ENCODE measurements at places on chromosomes 12 and 14.
A peak's percentile ranks its signal among the peaks of the same experiment; 100 is the strongest.

- DNase-seq = no peak
Observed at GRCh38 chr14:29806124-29806517, 121.5 kb downstream of the PRKD1 start.

- no peak for DNase-seq
Observed at GRCh38 chr12:123106640-123107359, 44.1 kb downstream of the PITPNM2 start.

DNA sequence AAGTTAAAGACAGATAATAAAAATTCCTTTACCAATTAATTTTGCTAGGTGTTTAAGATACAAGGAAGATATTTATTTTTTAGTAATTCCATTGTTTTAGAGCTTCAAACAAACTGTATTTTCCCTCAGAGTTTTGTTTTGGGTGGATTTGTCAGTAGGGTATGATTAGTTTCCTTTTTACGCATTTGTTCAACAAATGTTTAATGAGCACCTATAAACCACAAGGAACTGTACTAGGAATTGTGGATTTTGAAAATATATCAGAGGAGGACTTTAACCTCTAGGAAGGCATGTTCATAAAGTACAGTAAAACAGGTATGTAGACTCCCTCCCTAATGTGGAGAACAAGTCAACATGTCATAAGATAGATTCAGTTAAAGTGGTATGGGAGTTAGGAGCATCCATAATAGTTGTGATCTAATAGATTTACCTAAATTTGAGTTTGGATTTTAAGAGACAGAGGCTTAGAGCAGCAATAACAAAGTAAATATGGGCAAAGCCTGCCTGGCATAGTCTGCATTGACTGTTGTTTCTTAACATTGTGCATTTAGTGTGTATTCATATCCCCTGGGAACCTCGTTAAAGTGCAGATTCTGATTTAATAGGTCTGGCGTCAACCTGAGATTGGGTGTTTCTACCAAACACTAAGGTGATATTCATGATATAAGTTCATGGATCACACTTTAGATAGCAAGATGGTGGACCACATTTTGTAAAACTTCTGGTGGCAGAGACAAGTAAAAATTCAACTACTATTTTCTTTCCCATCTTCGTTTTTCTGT is 232.0 kb downstream of the ERC1 start:
- DNase-seq = no peak

DNA sequence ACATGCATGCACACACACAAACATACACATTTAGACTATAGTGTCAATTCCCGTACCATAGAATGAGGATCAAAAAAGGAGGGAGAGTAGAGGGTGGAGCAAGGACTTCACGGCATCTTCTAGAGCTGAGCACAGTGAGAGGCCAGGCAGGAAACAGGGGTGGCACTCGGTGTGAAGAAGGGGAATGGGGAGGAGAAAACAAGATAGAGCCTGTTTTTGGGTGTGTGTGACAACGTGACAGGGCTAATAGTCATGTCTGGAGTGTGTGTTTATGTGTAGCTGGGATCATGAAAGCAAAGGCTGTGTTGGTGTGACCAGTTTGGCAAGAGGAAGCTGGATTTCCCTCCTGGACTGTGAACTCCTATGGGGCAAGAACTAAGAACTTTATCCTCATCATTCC is 9.9 kb upstream of the ACVR1B start:
- DNase-seq = no peak

DNA sequence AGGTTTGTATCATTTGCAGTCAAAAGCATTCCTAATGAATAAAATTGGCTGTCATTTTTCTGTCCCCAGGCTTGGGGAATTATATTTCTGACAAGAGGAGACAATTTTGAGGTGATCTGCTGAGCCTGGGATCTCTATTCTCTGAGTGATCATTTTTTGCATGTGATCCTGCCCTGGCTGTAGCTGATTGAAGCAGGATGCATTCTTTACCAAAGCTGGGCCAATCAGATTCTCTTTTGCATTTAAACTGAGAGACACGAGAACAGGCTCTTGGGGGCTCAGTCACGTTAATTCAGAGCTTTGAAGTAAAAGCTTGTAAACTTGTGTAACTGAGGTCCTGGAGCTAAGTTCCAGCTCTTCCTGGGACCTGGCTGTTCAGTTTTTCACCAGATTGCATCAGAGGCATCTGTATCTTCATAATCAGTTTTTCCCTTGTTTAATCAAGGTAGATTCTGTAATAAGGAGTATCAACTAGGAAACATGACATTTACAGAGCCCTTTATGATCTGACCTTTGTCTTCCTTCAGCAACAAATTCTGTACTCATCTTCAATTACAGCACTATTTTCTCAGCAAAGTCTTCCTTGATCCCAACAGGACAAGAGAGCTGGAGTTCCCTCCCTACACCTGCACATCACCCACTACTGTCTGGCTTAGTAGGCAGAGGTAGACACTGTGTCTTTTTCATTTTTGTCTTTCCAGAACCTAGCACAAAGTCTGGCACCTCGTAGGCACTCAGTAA is 35.0 kb upstream of the MANSC4 start:
- no peak for DNase-seq

DNA sequence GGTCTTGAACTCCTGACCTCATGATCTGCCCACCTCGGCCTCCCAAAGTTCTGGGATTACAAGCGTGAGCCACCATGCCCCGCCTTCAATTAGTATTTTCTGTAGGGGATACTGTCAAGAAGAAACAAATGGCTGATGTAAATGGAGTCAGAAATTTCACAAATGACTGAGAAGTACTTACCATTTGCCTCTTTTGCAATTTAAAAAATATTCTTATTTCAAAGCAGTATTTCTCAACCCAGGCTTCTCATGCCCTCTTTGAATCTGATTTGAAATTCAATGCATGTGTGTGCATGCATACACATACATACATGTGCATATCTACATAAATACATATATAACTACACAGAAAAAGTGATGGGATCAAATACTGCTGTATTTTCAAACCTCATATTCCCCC is 4.4 kb downstream of the PSMA6 start:
- no peak for DNase-seq

DNA sequence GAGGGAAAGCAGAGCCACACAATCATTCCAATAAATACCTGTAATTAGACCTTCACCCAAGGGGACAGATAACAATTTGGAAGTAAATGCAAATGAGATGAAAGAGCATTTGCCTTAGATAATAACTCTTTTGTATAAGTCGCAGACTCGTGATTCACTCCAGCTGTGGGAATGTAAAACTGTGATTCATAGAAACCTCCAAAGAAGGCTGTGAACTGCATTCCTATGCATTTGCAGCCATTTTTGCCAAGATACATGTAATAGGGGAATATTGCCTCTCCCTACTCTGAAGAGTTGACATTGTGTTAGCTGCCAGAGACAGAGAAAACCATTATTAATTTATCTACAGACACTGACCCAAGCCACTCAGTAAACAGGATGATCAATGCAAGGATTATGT is 181.9 kb upstream of the ARHGAP5 start:
- no peak for DNase-seq

- DNase-seq = no peak
Observed at GRCh38 chr14:99425272-99425681, 55.4 kb downstream of the SETD3 start.

DNA sequence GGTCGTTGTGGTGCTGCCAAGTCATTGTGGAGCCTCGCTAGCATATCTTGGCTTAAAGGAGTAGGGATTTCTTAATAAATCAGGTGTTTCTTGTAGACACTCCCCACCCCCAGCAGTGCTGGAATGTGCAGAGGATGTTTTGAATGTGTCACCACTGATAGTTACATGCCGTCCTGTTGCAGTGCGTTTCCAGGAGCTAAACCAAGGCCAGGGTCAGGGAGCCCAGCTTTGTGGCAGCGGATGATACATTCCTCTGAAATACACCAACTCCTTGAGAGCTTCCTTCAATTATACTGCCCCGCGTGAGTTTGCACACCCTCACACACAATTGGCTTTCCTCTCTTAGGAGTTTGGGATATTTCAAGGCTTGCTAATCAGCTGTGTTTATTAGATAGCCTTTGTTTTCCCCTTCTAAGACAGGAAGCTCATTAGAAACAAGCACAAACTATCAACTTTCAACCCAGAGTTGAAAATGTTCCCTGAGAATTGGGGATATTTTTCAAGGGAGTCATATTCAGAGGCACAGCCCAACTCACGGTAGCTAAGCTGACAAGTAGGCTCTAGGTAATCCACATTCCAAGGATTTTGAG is 154.9 kb downstream of the C12orf75 start:
- peak; percentile 96 for DNase-seq

DNA sequence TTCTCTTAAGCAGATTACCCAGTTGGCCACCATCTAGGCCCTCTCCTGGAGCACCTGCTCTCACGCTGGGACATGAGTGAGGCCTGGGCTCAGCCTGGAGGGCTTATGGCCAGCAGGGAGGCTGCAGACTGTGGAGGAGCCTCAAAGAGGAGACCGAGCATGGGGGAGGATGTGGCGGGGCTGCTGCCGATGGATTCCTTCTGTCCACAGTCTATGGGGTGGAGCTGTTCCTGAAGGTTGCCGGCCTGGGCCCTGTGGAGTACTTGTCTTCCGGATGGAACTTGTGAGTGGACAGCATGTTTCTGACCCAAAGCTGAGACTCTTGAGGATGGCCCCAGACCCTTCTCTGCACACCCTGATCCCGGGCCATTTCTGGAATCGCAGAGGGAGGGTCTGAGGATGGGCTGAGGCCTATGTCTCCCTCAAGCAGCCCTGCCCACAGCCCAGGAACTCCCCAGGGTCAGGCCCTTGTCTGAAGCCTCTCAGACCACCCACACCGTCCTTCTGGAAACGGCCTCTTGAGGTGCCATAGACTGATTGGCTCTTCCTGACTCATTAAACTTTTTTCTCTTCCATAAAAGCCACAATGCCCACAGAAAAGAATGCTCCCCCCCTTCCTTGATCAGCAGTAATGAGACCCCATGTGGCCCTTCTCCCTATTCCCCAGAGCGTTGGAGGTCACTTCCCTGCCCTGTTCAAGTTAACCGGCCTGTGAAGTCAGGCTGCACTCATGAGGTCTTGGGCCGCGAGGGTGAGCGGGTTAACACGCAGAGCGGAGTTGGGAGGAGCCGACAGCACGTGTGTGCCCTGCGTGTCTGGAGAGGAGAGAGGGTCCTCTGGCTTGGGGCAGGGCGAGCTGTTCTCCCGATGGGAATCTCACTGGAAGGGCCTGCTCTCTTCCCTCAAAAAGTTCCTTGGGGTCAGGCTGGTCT is 49.0 kb downstream of the SLC8B1 start:
- no peak for DNase-seq

GRCh38 chr12:38771871-38772270 is 133.5 kb downstream of the CPNE8 start:
- no peak for DNase-seq

GRCh38 chr12:64814432-64814831 is 10.0 kb upstream of the TBC1D30 start:
- no peak for DNase-seq
